ENCODE measurements at places on chromosomes 12 and 14.

DNA sequence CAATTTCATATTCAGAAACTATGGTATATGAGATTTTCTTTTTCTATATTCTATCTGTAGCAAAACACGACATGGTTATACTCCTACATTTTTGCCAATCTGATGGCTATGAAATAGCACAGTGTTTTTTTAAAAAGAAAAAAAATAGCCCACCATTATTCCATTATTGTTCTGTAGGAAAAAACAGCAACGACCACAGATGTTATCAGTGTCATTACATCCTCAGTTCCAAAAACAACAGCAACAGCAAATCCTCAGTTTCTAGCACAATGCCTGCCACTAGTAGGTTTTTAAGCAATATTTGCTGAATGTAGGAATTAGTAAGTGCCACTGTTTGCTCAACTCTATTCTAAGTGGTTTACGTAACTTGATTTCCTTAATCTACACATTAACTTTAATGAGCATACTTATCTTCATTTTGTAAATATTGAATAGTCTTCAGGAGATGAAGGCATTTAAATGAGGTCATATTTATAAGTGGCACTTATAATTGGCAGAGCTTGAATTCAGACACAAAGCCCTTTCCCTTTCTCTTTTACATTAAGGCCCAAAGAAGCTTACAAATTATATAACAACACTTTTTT, 8.3 kb downstream of the RNASE6 start:
- no peak for DNase-seq

- DNase-seq = no peak
These were observed 370.3 kb downstream of the DAD1 start for GRCh38 chr14:22218728-22219127.

DNA sequence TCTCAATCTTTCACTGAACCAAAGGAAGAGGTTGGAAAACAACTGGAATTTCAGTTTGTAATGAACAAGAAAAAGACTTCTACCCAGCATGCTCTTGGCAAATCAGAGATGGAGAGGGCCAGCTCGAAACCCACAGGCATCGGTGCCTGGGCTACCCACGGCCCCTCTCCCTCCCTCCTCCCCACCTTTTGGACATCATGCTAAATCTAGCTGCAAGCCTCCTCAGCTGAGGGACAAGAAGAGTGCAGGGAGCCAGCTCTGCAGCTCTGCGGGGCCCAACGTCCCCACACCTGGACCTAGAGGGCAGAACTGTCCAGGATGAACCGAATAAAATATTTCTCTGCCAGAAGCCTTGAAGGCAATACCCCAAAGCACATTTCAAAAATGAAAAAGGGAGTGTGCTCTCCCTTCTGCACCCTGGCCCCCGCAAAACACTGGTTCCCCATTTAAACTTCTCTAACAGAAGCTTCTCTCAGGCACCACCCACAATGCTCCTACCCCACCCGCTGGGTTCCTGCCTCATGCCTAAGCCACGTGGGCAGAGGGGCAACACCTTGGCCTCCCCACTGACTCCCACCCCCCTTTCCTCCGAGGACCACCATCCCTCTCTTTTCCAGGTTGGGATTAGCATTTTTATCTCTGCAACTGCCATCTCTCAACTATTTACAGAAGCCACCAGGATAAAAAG, 8.2 kb downstream of the CAMKK2 start:
- no peak for DNase-seq

DNA sequence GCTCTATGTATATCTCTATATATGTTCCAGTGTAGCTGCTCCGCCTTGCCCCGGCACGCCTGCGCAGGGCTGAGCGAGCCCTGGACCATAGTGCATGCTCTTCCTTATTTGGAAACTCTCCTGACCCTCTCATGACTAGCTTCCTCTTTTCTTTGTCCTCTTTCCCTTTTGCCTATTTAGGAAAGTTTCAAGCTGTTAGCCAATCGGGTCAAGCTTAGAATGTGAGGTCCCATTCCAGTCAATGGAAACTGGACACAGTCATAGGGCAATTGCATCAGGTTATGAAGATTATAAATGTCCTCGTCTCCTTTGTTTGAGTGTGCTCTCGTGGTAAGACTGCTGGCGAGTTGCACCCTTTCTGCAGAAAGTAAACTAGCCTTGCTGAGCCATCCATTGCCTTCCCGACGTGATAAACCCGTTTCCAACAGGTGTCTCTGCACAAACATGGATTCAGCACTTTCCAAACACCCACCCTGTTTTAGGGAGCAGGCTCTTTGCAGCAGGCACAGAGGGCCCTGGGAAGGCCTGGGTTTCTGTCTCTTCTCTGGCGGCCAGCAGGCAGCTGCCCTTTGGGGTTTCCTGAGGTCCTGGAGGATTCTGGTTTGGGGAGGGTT, 30.9 kb downstream of the CCDC92 start:
- no peak for DNase-seq

- no peak for DNase-seq
These were observed 3.5 kb downstream of the ALX1 start for GRCh38 chr12:85283560-85283959.

- DNase-seq = no peak
These were observed 170.0 kb downstream of the KLHL28 start for GRCh38 chr14:44791730-44792129.

DNA sequence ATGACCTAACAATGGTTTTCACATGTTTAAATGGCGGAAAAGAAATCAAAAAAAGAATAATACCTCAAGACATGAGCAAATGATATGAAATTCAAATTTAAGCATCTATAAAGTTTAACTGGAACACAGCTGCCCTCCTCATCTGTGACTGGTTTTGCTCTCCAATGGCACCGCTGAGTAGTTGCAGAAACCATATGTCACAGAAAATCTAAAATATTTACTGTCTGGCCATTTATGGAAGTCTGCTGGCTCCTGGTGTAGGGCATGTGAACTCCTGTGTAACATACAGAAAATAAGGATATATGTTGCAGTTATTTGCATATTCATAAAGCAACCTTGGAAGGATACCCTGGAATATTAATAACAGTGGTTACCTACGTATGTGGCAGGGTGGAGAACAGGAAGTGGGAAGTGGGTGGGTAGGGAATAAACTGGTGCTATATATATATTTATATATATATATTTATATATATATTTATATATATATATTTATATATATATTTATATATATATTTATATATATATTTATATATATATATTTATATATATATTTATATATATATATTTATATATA, 48.4 kb downstream of the LTBP2 start:
- no peak for DNase-seq

GRCh38 chr12:128318946-128319345, 52.0 kb downstream of the TMEM132C start:
- no peak for DNase-seq

GRCh38 chr12:88375306-88376305, 204.7 kb downstream of the KITLG start:
- no peak for DNase-seq

- DNase-seq = no peak
These were observed 18.0 kb upstream of the NRDE2 start for GRCh38 chr14:90349739-90350138.

- DNase-seq = peak; percentile 53
These were observed 57.5 kb upstream of the TMEM263 start for GRCh38 chr12:106897981-106898901.

DNA sequence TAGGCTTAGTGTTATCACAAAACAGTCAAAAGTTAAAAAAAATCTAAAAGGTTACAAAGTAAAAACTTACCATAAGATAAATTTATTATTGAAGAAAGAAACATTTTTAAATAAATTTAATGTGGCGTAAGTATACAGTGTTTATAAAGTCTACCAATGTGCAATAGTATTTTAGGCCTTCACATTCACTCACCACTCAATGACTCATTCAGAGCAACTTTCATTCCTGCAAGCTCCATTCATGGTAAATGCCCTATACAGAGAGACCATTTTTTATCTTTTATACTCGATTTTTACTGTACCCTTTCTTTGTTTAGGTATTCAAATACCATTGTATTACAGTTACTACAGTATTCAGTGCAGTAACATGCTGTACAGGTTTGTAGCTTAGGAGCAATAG, 124.5 kb downstream of the ANO4 start:
- DNase-seq = no peak

- no peak for DNase-seq
These were observed 365.6 kb upstream of the TMPO start for GRCh38 chr12:98149691-98150210.

- no peak for DNase-seq
These were observed 138.9 kb upstream of the MAX start for GRCh38 chr14:65241125-65241752.

GRCh38 chr14:91889477-91890211, 22.3 kb upstream of the TC2N start:
- peak; percentile 42 for DNase-seq

- no peak for DNase-seq
These were observed 39.8 kb downstream of the NOPCHAP1 start for GRCh38 chr12:105025890-105026289.

- DNase-seq = peak; percentile 31
These were observed 2.6 kb upstream of the JAG2 start for GRCh38 chr14:105171004-105171673.

DNA sequence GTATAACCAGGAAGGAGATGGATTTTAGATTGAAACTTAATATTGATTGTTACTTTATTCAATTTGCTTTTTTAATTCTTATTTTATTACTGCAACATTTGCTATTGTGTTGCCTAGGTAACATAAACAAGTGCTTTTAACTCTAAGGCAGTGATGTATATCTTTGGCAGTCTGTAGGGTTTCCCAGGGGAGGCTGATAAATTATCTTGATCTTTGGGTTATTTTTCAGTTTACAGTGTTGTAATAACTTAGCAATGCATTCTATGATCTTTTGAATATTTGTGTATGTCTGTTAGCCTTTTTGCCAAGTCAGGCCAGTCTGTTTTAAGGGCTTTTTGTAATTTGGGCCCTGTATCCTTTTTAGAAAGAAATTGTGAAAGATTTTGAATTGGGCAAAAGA, 7.8 kb upstream of the DTD2 start:
- DNase-seq = no peak

DNA sequence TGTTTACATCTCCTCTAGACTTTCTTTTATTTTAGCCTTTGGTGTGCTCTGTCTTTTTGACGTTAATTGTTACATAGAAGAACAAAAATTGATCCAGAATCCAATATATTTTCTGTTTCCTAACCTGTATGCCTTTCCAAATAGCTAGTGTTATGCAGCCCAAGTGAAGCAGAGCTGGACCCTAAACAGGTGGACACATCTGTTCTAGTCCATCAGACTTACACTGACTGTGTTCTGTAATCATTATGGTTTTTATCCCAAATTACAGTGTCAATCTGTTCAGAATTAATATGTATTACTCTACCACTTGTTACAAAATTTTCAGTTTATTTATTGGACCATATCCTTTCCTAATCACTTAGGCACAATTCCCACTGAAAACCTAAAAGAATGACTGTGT, 176.8 kb upstream of the FOXG1 start:
- DNase-seq = no peak

DNA sequence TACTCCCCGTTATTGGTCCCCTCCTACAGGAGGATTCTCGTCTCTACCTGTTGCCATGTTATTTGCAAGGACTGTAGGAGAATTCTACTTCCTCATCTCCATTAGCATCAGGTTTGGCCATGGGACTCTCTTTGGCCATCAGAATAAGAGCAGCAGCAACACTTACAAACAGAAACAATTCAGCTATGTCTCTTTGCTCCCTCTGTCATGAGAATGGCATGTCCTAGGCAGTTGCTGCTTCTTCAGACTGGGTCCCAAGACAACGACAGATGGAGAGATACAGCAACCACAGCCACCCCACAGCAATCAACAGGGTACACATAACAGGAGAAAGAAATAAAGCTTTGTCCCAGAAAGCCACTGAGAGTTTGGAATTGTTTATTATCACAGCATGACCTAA, 19.7 kb downstream of the SLC41A2 start:
- no peak for DNase-seq

- no peak for DNase-seq
These were observed 776 bp upstream of the CHMP4A start for GRCh38 chr14:24213866-24214662.

- no peak for DNase-seq
These were observed 157.4 kb upstream of the C14orf180 start for GRCh38 chr14:104421892-104422828.

DNA sequence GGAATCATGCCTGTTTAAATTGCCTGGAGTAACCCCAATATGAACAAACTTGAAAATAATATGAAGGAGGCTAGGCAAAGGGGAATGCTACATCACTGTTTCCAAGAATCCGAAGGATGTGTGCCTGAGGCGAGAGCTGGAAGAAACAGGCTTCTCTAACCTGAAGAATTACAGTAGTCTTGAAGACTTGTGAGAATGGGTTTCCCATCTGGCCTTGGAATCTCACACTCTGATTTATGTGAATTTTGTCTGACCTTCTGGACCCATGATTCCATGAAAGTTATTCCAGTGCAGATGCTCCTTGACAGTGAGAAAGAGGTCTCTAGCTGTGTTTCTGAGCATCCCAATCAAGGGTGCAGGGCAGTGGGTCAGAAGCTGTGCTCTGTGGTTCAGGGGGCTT, 122.1 kb upstream of the PARP11 start:
- no peak for DNase-seq

- DNase-seq = no peak
These were observed 1.6 kb downstream of the CEBPE start for GRCh38 chr14:23117371-23118020.

GRCh38 chr14:71346685-71347084, 439.4 kb downstream of the PCNX1 start:
- no peak for DNase-seq

DNA sequence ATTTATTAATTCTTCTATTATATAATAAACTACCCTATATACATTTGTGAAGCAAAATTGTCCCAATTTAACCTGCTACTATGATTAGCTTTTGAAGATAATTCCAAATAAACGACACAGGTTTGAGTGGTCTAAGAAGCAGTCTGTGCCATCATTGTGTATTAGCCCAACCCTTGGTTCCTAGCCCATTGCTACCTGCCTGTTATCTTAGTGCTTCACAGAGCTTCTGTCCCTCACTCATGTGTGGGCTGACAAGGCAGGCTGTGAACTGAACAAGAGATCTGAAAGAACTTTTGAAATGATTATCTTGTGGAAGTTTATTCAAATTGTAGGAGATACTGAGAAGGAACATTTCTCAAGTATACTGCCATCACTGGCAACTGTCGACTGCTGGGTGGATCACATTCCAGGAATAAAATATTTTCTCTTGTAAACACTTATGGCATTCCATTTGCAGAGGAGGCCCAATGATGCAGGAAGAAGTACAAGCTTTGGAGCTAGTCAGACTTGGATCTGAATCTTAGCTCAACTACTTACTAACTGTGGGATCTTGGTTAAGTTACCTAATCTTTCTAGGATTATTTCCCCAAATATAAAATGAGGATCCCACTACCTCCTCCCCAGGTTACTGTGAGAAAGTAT, 7.8 kb upstream of the MTERF2 start:
- DNase-seq = no peak

Measured in DMS153 (cell line).